ENCODE measurements at places on chromosomes 12 and 14.
A peak's percentile ranks its signal among the peaks of the same experiment; 100 is the strongest.

- ATAC-seq, result no peak
These were observed 25.9 kb upstream of the GPR132 start for GRCh38 chr14:105091054-105091516.

DNA sequence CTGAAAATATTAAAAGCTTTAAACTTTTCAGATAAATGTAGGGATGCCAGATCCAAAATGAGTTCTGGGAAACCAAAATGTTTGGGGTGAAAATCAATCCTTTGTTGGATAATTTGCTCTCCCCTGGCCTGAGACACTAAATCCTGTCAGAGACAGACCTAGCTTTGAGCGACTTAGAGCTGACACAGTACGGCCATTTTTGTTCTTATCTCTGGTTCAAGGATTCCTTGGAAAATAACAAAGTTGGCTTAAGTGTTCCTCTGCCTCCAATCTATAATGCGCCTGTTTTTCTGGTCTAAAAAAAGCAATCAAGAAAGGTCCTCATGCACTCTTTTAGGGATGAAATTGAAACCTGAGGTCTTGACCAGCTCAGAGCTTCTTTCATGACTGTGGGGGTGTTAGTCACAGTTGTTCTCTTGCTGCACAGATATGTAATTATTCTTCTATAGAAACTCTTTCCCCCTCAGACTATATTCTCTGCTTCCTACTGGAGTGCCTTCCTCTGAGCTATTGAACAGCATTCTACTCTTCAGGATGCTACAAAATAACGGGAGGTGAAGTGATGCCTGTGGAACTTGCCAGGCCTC, 52.3 kb upstream of the EGLN3 start:
- no peak for ATAC-seq

DNA sequence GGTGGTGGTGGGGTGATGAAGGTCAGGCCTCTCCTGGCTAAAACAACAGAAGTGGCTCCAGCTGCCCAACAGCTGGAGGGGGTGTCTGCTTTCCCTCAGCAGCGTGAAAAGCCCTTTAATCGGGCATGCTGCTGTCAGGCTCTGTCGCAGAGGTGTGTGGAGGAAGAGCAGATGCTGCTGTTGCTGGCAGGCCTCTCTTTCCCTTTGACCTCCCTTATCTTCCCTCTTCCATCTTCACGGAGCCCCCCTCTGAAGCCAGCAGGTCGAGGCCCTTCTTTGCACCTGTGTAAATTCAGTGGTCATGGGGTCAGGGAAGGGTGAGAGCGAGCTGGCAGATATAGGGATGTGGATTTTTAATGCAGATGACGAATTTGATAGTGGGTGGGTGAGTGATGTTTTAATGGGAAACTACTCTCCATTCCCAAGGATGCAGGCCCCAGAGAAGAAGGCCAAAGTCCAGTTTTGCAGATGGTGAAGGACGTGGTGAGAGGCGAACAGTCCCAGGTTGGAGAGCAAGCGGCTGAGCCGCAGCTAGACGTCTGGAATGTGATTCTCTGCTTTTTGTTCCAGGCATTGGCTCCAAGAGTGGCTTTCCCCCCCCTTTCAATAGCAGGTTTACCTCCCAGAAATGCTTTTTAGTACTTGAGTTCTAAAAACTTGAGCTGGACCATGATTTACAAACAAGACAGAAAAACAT, 64.0 kb downstream of the SMOC1 start:
- ATAC-seq, result no peak

GRCh38 chr12:13318231-13319015, 121.9 kb downstream of the EMP1 start:
- ATAC-seq, result no peak

DNA sequence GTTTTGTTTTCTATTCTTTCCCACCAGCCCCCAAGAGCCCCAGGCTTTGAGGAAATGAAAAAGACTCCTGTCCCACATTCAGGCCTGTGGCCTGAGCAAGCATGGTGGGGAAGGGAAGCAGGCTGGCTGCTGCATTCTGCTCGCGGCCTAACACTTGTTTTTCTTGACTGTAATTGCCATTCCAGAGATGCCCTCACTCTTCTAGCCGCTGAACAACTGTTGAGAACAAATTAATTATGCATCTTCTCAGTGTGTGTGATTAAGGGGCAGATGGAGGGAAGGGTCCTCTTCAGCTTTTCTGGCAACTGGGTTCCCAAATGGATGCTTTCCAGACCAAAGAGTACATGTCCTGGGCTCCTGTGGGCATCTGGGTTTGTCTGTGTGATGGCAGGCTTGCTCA, 43.3 kb downstream of the ADCK1 start:
- no peak for ATAC-seq

DNA sequence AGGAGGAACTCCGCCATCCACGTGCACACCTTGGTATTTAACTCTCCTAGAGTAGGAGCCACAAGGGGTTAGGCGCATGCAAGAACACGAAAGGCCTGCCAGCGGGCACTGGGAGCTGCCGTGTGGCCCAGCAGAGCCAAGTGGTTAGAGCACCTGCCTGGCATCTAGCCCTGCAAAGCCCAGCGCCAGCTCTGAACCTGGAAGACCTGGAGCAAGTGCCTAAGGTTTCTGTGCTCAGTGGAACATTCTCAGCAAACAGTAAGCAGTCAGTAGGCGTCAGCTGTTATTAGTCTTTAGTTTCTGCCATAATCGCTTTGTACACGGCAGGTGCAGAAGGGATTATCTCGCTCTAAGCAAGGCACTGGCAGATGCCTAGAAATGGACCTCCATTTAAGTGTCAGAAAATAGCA, 55.4 kb downstream of the SETD3 start:
- no peak for ATAC-seq

- ATAC-seq, result no peak
These were observed 61.3 kb upstream of the CORO1C start for GRCh38 chr12:108792361-108793292.

DNA sequence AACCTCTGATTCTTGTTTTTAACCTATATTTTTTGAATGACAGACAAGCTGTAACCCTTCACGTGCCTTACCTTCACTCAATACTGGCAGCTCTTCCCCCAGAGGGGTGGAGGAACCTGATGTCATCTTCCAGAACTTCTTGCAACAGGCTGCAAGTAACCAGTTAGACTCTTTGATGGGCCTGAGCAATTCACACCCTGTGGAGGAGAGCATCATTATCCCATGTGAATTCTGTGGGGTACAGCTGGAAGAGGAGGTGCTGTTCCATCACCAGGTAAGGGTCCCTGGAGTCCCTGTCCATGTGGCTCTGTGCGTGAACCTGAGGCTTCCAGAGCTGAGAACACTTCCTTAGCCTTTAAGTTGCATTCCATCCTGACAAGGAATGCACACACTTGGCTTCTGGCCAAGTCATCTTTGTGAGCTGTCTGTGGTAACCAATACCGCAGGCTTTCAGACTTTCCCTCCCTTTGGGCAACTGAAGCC, 22.7 kb downstream of the TRAFD1 start:
- no peak for ATAC-seq

GRCh38 chr12:121501946-121502345, 78.9 kb downstream of the KDM2B start:
- no peak for ATAC-seq

- no peak for ATAC-seq
These were observed 1.6 kb upstream of the SNRPF start for GRCh38 chr12:95857156-95857555.

DNA sequence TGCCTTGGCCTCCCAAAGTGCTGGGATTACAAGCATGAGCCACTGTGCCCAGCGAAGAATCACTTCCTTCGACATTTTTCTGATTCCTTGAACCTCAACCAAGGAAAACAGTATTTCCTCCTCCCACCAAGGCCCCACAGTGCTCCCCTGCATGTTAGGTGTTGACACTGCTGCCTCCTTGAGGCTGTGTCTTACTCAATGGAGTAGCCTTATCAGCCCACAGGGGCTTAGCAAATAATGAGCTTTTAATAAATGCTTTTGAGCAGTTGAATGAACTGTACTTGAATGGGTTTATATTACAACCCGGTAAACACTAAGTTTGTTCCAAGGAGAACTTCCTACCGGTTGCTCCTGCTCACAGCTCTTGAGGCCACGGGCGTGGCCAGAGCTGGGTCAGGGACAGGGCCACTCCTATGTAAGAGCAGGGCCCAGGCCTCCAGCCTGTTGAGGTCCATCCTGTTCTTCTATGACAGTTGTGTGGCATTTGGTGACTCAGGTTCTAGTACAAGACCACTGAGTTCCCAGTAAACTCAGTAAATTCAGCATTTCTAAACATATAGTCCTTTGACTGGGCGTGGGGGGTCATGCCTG, 36.8 kb upstream of the TUBA1A start:
- ATAC-seq, result no peak

DNA sequence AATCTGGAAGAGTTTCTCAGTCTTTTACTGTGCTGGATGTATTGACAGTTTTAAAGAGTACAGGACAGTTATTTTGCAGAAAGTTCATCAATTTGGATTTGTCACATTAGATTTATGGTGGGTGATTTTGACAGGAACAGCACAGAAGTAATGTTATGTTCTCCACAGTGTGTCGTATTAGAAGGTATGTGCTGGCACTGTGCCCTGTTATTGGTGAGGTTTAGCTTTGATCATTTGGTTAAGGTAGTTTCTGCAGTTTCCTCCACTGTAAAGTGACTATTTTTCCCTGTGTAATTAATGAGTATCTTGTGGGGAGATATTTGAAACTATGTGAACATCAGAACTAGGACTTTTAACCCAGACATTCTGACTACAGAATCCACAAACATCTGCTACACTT, 308.5 kb upstream of the TBX3 start:
- ATAC-seq, result no peak

- no peak for ATAC-seq
These were observed 64.8 kb downstream of the CACNA1C start for GRCh38 chr12:2117541-2117940.

- no peak for ATAC-seq
These were observed 1936.8 kb upstream of the SEL1L start for GRCh38 chr14:83470466-83470865.

DNA sequence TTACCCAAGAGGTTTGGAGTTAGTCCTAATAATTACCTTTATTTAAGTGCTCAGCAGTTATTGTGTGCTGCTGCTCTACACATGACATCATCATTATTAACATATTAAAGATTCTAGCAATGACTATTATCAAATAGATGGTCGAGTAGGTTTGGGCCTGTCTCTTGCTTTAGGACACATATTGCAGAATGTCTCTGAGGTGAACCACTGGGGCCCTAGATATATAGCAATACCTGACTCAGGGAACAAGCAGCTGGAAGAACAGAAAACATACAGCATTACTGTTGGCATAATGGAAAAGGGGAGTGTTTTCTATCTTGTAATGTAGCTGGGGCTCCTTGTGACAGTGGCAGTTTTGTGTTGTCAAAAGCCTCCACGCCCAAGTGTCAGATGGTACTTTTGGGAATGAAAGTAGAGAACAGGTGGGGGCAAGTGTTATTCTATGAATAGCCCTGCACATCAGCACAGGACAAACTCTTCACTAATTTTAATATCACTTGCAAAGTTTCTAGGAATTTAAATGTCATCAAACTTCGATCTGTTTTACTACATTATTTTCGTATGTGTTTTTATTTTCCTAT, 54.6 kb downstream of the C12orf56 start:
- no peak for ATAC-seq

DNA sequence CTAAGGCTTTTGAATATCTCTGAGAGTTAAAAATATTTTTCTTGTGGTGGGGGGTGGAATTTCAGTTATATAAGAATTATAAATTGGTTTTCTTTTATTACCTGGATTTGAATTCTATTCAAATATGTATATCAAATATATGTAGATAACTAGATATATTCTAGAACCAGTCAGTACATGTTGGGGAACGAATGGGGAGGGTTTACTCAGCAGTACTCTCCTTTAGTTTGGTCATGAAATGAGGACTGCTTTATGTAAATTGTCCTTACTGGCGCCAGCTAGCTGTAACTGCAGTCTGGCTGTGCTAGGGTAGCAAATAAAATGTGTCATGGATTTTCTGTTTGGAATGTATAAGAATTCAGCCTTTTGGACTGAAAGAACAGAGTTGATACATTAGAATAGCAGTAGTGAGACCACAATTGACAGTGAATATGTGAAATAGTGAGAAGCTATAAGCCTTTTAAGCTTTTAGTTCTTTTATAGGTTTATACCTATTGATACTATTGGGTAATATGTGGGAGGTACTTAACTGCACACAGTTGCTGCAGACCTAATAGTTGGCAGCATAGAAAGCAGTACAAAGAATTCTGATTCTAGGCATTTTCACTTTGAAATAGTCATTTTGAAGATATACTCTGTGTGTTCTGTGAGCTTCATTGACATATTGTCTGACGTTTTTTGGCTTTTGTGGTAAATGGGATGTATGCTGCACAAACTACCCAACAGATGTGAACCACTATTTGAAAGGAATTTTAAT, 29.0 kb downstream of the ATF7IP start:
- peak; percentile 79 for ATAC-seq

DNA sequence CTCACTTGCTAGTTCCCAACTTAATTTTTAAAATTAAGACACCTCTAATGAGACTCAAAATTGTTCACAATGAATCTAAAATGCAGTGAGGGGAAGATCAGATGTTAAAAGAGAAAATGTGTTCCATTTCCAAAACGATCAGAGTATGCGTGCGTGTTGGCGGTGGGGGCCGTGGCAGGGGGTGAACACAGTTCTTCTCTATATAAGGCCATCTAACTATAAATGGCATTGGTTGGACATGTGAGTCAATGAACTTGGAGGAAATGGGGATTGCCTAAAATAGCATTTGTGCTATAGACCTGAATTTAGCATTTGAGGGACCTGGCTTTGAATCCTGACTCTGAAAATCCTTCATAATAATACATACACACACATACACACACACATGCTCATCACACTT, 149.4 kb downstream of the FOXN3 start:
- no peak for ATAC-seq

- no peak for ATAC-seq
These were observed 24.0 kb upstream of the CCER1 start for GRCh38 chr12:90979019-90979418.

GRCh38 chr14:61190341-61190740, 90.8 kb downstream of the TMEM30B start:
- no peak for ATAC-seq

DNA sequence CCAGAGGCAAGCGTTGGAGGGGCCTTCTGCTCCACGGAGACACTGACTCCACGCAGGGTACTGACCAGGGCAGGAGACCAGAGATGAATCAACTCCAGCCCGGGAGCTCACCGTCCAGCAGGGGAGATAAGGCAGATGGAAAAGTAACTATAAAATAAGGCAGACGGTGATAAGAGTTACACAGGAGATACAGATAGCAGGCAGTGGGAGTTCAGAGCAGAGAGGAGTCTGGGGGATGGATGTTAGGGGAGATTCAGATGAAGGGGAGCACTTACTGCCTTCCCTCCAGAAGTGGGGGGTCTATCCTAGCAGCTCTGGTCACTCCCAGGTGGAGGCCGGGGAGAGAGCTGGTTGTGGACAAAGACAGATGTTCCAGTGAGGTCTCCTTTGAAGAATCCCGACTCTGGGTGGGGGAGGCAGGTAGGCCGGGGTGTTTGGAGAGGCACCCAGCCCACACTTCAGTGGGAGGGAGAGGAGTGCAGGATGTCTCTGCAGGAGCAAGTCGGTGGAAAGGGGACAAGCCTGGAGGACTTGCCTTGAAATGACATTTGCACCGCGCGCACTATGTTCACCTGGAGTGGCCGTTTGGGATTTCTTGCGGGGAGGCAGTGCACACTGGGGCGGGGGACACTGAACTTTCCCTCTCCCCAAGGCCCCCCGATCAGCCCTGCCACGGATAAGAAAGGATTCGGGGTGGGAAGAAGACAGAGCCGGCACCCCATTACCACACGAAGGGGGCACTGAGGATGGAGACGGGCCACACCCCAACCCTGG, 1.2 kb downstream of the PITPNM2 start:
- no peak for ATAC-seq

GRCh38 chr12:14959916-14960496, 1.4 kb downstream of the ARHGDIB start:
- ATAC-seq, result no peak
